ENCODE measurements at places on chromosomes 5 and 9.

DNA sequence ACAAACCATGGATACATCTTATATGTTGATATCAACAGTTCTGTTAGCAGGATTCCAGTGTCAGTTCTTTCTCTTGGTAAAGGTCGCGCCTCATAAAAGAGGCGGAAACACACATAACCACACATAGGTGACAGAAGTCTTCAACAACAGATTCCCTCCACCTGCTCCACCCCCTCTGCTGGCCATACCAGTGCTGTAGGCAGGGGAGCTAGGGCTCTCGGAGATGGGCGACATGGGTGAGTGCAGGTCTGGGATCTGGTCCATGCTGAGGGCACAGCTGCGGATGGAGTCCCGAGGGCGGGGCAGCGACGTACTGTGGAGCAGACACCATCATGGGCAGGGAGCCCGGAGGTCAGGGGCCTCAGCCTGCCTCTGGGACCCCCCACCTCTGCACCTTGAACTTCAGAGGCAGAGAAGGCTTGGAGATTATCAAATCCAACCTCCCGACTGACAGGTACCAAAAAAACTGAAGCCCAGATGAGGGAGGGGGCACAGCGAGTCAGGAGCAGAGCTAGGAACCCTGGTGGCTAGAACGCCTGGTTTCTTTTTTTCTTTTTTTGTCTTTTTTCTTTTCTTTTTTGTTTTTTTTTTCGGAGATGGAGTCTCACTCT is 12.0 kb upstream of the TOR2A start:
- DNase-seq, result no peak

- no peak for DNase-seq
These were observed 59.5 kb downstream of the TMEM174 start for GRCh38 chr5:73232266-73233041.

GRCh38 chr5:42021923-42022322 is 96.8 kb downstream of the FBXO4 start:
- DNase-seq, result no peak

DNA sequence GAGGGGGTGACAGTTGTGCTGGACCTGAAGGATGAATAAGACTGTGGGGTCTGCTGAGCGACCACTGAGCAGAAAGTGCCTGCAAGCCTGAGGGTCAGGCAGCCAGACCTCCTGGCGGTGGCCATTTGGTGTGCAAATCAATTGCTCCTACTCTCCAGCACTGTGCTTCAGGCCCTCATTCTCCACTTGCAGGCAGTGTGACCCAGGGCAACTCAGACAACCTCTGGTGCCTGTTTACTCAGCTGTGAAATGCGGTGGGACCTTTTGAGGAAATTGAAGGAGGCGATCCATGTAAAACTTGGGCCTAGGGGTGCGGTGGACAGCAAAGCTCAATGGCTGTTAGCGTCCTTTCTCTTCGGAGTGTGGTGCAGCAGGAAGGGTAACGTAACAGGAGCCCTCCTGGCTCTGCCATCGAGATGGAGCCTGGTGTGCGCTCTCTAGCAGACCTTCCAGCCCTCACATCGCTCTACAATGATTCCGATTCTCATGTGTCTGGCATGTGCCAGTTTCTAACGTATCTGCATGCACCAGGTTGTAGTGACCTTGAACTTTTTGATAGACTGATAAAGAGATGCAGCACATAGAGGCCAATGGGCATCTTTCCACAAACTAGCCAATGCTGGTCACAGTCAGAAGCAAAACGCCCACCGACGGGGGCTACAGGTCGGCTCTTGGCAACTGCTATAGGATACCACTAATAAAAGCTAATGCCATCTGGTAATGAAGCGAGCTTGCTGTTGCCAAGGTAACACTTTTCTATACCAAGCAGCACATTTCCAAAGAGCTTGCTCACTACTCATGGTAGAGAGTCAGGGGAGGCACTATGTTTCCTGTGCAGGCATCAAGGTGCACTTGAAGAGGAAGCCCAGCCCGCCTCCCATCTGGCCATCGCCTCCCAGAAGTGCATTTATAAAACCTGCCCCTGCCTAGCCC is 159.7 kb upstream of the RAPGEF1 start:
- no peak for DNase-seq

DNA sequence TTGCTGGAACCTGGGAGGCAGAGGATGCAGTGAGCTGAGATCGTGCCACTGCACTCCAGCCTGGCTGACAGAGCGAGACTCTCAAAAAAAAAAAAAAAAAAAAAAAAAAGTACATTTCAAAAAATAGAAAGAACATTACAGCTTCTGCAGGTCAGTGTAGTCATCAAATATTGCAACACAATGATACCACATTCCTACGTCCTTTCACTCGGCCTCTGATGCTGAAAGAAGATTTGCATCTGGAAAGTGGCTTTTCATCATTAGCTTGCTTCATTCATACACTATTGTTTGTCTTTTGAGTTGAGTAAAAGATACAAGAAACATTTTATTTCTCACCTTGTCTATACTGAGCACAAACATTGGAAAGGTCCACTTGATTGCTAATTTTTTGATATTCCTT is 59.6 kb upstream of the CPLANE1 start:
- no peak for DNase-seq

DNA sequence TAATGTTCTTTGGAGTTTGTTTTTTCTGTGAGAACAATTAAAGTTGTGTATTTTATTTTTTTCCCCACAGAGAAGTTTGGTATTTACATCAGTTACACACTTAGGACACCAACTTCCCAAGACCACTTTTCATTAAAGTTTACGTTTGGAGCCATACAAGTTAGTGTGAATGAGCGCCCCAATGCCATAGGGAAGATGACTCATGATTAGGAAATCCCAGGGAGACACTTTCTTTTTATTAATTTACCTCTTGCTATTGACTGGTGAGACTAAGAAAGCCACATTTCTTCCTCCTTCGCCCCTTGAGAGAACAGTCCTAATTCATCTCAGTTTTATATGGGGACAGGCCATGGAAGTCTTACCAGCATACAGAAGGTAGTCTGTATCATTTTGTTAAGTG is 57.1 kb downstream of the EDIL3 start:
- no peak for DNase-seq

- DNase-seq, result no peak
These were observed 76.5 kb downstream of the DAP start for GRCh38 chr5:10684303-10685086.

DNA sequence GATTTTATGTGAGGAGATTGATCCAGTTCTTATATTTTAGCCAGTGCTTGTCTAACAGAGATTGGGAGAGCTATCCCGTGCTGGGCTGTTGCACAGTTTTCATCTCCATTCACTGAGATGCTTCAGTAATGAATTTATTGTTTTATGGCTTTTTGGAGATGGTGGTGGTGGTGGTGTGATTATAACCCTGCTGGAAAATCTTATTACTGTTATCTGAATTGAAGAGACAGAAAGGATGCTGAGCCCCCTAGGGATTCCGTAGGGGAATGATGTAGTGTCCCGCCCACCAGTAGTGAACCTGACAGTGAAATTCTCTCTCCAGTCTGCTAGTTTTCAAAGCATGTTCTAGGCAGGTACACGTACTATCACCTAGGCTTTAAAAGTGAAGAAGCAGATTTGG is 1.9 kb downstream of the RAI14 start:
- DNase-seq, result no peak

DNA sequence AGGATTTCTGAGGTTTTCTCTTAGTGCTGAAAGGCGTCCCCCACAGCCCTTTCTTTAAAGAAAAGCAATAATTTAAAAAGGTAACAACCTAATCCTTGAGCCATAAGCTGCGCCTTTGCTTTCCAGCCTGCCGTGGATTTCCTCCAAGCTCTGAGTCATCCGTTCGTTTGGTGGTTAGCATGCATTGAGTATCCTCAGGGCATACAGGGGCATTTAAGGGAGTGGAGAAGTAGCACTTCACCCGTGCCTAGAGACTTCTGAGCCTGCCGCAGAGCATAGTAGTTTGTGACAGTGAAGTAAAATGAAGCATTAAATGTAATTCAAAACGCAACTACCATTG is 892 bp upstream of the TNC start:
- no peak for DNase-seq

GRCh38 chr9:15080401-15080800 is 170.2 kb upstream of the FREM1 start:
- no peak for DNase-seq

- DNase-seq, result no peak
These were observed 210.9 kb downstream of the ESM1 start for GRCh38 chr5:54774281-54775170.

GRCh38 chr5:12315461-12315860 is 411.2 kb upstream of the CTNND2 start:
- DNase-seq, result no peak

- DNase-seq, result no peak
These were observed 6.6 kb upstream of the NFIB start for GRCh38 chr9:14320271-14321181.

GRCh38 chr9:5110867-5111681 is 74.4 kb downstream of the INSL6 start:
- no peak for DNase-seq

DNA sequence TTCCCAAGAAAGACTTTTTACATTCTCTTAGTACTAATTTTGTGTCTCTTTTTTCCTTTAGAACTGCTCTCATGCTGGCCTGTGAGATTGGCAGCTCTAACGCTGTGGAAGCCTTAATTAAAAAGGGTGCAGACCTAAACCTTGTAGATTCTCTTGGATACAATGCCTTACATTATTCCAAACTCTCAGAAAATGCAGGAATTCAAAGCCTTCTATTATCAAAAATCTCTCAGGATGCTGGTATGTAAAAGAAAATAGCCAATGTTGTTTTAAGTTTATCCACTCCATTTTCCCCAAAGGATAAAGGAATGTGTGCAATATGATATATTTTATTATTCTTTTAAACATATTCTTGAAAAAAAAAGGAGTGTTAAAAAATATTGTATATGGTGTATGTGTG is 27.3 kb upstream of the TTC23L start:
- no peak for DNase-seq

DNA sequence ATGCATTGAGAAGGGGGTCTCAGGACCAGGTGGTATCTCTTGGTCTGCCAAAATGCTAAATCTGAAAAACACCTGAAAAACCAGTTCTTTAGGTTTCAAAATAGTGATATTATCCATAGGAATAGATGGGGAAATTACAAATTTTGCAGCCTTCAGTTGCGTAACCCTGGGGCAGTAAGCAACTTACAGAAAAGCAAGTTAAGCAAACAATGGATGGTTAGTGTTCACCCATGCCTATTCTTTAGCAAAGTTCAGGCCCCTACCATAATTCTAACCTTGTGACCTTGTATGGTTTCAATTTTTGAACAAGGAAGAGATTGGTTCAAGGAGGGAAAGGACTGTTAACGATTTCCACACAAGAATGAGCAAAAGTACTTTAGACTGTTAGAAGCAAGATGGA is 24.5 kb downstream of the GLRX start:
- DNase-seq, result no peak

DNA sequence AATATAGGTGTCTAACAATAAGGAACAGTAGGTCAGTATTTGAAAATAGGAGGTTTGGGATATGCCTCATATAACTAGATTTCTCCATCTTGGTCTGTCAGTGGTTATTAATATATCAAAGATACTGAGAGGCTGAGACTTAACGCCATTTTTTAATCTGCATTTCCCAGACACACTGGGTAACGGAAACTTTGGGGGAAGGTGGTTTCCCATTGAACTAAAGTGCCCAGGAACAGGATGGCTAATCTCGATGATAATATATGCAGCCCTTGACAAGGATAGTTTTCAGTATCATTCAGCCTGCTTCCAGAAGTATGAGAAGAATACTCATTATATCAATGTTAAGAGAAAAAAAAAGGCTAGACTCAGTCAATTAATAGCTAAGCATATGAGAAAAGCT is 30.7 kb downstream of the EFNA5 start:
- DNase-seq, result no peak

- no peak for DNase-seq
These were observed 141.5 kb upstream of the MTAP start for GRCh38 chr9:21660976-21661375.

GRCh38 chr5:179323026-179323870 is 22.0 kb downstream of the ADAMTS2 start:
- no peak for DNase-seq

DNA sequence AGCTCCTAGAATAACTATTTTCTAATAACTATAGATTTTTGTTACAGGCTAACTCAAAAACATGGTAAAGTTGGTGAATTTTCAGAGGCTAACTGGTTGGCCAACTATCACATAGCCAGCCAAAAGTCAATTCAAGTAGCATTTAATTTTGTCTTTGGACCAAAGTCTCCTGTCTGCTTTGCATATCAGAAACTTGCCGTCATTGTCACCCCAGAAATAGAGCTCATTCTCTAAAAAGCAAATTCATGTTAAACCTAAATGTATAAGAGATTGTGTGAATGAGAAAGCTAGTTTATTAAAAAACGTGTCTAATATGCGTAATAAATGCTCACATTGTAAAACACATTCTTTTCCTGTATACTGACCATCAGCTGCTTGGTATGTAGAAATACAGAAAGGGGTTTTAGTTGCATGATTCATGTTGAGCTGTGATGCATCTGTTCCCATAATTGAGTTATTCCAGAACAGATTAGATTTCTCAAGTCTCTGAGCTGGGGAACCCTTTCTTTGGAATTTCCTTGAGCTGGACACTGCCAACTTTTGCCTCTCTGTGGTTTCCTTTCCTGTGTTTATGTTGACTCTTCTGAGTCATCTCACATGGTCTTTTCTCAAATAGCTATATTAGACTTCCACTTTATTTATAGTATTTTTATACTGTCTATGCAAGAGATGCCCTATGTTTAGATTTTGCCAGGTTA is 7.3 kb downstream of the SRFBP1 start:
- DNase-seq, result no peak

DNA sequence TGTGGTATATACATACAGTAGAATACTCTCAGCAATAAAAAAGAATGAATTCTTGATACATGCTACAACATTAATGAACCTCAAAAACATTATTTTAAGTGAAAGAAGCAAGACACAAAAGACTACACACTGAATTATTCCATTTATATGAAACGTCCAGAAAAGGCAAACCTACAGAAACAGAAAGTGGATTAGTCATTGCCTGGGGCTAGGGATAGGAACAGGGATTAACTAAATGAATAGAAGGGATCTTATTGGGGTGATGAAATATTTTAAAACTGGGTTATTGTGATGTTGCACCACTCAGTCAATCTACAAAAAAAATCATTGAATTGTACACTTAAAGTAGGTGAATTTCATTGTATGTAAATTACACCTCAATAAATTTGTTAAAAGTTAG is 326.7 kb downstream of the PIK3R1 start:
- DNase-seq, result no peak
